Stimulated activated naive CD8-positive, alpha-beta T cell treated with anti-CD3 and anti-CD28 coated beads, Interleukin-15, Interleukin-2, amounts not matched to agents 100 U/mL and 50 U/mL, for 24 hours (primary cell): ENCODE measurements at places on chromosomes 6 and 20.

GRCh38 chr6:109816452-109817374, 125.6 kb downstream of the FIG4 start:
- no peak for DNase-seq

GRCh38 chr6:37168811-37169495, 999 bp upstream of the PIM1 start:
- DNase-seq, result peak; percentile 43

GRCh38 chr20:44400970-44401769, 45.7 kb downstream of the HNF4A start:
- no peak for DNase-seq

DNA sequence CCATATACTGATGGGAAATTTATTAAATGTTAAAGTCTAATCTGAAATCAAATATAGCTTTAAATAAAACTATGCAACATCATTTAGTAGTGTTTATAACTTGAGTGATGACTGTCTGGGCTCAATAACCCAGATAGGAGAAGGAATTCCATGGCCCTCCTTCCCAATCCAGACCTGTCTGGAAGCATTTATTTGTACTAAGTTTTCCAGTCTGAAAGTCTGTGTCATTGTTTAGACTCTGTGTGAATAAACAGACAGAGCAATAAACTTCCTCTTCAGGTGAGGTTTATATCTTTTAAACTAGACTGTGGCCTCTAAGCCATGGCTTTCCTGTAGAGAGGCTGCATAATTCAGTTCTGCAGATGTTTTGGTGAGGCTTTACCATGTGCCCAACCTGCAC, 176.4 kb downstream of the SOX4 start:
- DNase-seq, result no peak

GRCh38 chr20:62059401-62059800, 6.3 kb downstream of the TAF4 start:
- no peak for DNase-seq

GRCh38 chr6:143967706-143968376, 40.2 kb downstream of the PLAGL1 start:
- no peak for DNase-seq

- DNase-seq, result no peak
Observed at GRCh38 chr20:50188879-50189680, 1.6 kb upstream of the CEBPB start.

- peak; percentile 32 for DNase-seq
Observed at GRCh38 chr6:151765444-151765886, 42.0 kb upstream of the ESR1 start.

- no peak for DNase-seq
Observed at GRCh38 chr6:38687043-38687353, 15.9 kb downstream of the GLO1 start.

DNA sequence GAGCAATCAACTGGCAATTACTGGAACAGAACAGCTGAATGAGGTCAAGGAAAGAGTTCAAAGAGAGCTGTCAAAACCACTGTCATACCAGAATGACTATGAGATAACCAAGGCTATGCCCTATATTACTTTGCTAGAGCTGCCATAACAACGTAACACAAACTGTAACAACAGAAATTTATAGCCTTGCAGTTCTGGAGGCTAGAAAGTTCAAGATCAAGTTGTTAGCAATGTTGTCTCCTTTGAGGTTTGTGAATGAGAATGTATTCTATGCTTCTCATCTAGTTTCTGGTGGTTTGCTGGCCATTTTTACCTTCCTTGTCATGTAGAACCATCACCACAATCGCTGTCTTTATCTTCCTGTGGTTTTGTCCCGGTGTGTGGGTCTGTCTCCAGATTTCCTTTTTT, 1323.0 kb upstream of the GJE1 start:
- DNase-seq, result no peak

DNA sequence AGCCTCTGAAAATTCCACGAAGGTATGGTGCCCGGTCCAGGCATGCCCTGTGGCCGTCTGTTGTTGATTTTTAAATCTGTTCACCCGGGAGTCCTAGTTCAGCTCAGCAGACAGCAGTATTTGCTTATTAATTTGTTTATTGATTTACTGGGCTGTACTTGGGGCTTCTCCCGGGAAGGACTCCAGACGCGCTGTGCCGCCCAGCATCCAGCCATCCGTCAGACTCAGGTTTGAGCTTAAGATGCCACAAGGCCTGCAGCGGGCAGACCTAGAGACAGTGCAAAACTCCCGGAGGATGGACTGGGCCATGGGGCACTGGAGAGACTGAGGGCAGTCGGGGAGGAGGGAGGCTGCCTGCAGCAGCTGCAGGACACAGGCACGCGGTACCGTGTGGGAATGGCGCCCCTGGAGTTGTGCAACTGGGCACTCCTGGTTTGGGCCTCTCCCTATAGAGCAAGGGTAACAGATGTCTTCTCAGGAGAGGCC, 17.3 kb upstream of the CCDC167 start:
- DNase-seq, result no peak

DNA sequence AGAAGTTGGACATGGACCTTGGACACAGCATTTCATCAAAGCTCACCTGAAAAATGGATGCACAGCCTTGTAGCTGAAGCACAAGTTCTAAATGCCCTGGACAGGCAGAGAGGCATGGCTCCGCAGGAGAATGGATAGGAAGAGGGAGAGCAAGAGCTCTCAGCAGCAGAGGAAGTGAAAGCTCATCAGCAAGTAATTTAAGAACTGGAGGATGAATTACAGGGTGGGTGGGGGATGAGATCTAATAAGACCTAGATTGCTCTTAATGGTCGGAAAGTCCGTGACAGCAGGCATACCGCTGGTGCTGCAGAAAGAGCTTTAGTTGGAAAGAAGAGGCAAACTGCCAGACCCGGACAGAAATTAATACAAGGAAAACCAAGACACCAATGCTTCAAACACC, 37.3 kb upstream of the SAYSD1 start:
- no peak for DNase-seq

DNA sequence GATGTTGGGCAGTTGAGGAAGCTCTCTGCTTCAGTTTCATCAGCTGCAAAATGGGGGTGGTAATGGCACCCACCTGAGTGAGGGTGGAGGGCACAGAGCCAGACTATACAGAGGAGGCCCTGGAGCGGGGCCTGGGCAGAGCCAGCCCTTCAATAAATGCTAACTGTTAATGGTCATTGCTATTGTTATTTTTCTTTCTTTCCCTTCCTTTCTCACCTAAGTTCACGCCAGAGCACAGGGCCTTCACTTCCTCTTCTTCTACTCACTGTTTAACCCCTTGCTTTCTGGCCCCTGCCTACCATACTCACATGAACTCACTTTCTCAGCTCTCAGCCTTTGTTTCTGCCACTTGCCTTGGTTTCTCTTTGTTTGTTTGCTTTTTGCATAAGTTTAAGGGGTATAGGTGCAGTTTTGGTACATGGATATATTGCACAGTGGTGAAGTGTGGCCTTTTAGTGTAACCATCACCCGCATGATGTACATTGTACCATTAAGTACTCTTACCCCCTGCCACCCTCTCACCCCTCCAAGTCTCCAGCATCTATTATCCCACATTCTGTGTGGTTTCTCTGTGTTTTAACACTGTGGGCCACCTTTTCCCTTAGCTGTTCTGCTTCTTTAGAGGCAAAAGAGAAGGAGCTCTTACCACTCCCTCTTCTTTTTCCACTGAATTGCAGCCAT, 7.5 kb upstream of the RREB1 start:
- DNase-seq, result no peak

DNA sequence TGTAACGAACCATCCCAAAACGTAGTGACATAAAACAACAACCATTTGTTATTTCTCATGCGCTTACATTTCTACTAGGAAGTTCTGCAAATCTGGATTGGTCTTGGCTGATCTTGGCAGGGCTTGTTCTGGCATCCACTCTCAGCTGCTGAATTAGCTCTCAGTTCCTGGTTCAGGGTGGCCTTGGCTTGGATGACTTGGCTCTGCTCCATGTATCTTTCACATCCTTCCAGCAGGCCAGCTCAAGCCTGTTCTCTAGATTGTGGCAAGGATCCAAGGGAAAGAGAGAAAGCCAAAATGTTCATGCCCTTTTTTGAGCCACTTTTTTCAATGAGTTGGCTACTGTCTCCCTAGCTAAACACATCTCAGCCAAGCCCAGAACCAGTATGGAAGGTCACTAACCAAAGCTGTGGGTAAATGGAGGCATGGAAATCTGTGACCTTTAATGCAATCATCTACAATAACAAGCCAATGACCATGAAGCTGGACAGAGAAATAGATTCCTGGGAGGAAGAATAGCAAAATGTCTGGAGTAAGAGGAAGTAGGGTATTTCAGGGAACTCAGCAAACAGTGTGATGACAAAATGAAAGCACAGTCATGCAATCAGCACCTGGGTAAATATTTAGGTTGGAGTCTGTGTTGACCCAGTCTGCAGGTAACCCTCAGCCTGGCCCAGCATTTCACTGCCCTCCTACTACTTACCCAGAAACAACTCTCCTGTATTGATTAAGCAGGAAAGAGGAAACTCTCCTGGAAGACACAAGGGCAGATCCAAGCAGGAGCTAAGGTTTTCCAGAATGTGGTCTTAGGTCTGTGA, 32.7 kb upstream of the SNAP25 start:
- DNase-seq, result no peak

DNA sequence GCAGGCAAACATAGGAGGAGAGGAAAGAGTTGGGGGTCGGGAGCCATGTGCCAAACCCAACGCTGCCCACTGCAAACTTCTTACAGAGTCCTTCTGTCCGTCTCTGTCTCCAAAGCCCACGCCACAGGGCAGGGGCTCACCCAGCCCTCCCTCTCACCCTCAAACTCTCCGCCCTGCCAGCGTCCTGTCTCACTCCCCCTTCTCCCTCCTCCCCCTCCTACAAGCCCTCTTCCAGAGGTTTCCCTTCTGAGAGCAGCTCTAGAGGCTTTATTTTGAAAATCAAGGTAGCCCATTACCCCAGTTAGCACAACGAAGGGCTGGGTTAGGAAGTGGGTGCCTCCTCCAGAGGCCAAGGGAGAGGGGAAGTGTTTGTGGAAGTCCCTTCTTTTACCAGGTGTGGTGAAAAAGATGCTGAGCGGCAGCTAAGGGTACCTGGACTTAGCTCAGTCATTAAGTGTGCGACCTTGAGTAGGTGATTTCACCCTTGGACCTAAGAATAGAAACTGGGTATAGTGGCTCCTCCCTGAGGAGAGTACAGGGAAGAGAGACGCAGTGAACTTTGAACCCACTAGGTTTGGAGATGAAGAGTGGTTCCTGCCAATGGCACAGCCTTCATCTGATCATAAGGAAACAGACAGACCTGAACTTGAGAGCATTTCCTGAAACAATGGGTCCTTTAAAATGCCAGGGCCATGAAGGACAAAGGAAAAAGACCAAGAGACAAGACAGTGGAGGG, 123.8 kb downstream of the BANF2 start:
- no peak for DNase-seq

DNA sequence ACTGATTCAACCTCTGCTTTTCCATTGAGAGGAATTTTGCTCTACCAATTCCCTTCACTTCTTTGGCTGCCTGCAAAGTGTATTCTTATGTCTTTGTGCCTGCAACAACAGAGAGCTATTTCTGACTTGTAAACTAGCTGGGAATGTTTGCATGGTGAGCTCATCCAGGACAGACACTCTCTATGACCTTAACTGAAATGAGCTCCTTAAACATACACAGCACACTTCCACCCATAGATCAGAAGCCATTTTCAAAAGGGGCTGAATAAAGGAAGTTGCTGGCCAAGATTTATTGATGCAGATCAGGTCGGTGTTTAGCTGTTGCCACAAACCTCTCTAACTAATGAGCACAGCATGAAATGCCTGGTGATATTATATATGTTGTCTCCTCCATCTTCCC, 377.7 kb downstream of the BTBD9 start:
- DNase-seq, result no peak

DNA sequence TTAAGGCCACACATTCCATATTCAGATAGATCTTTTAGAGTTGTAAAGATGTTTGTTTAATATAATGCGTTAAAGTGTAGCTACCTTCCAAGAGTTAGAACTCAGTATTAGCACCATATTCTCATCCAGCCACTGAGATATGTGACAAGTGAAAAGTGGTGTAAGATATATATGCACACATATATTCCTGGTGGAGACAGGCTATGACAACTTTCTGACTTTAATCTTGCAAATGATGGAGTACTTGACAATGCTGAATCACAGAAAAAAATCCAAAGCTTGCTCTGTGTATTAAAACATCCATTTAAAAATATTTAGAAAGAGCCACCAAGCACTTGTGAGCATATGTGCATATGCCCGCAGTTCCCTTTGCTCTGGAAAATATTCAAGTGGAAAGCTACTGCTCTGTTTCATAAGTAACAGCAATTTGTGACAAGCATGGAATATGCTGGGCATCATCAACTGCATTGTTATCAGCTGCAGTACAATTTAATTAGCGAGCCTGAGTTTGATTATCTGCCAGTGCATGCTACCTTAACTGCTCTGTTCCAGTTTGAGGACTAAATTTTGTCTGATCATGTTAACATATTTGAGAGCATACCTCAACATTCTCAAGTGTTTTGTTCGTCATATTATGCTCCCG, 64.8 kb downstream of the VIP start:
- no peak for DNase-seq

GRCh38 chr20:9632991-9633390, 118.6 kb downstream of the LAMP5 start:
- DNase-seq, result no peak

GRCh38 chr6:68958327-68958726, 323.2 kb downstream of the ADGRB3 start:
- no peak for DNase-seq

GRCh38 chr6:112682071-112682470, 334.9 kb downstream of the RFPL4B start:
- DNase-seq, result no peak

DNA sequence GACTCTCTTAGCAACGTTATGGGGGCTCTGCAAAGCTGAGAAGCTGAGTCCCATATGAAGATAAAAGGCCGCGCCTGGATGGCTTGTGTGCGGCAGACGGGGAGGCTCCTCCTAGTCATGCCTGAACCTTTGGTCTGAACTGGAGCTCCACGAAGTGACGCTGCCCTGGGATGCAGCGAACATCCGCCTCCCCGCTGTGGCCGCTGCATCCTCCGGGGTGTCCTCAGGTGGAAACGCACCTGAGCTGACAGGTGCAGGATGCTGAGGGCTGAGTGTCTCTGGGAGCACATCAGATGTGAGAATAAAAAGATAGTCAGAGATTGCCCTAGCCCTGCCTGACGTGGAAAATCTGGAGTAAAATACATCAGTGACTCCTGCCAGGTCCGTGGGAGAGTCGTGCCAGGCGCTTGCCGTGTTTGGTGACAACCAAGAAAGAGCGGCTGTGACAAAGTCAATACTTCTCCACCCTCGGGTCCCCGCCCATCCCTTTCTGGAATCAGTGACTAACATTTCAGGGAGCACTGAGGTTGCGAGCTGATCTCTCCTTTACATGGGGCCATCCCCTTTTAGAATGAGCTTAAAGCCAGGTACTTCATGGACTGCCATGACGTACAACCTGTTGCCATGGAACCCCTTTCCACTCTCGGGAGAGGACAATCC, 162.8 kb upstream of the AFDN start:
- DNase-seq, result no peak
